T-helper 17 cell (primary cell): ENCODE measurements at places on chromosomes 3 and 15.

- peaks cover 16% of the 10 kb centered on the region for H3K27me3 ChIP-seq
- H3K27ac ChIP-seq = no peak overlapping the region
- H3K4me3 ChIP-seq = no peak overlapping the region
- peaks cover 2% of the 10 kb centered on the region for H3K36me3 ChIP-seq
- H3K4me1 ChIP-seq = peaks cover 5% of the 10 kb centered on the region
- DNase-seq = no peak
Measured at GRCh38 chr3:194067949-194068362, 68.0 kb upstream of the HES1 start.

GRCh38 chr3:30231277-30232141 lies 374.9 kb upstream of the TGFBR2 start:
- no peak overlapping the region for H3K4me3 ChIP-seq
- DNase-seq = no peak
- H3K27ac ChIP-seq = no peak overlapping the region
- no peaks in the 10 kb centered on the region for H3K36me3 ChIP-seq
- peaks cover 5% of the 10 kb centered on the region for H3K4me1 ChIP-seq

DNA sequence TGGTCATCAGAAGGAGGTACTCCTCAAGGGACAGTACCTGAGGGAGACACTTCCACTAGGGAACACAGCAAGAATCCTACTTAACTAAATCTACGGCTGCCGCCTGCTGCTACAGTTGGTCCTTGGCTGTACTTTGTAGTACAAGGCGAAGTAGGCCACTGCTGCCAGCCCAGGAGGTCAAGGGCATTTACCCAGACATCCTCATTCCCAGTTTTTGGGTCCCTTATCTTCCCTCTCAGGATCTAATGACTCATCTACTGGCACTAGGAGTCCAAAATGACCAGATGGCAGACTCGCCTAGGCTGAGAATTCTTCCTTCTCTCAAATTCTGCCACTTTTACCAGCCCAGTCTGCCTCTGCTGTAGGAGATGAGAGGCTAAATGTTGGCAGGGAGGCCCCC lies 27.1 kb upstream of the LAMP3 start:
- H3K36me3 ChIP-seq = peaks cover 8% of the 10 kb centered on the region
- H3K4me3 ChIP-seq = no peak overlapping the region
- no peak for DNase-seq
- peaks cover 10% of the 10 kb centered on the region for H3K4me1 ChIP-seq

DNA sequence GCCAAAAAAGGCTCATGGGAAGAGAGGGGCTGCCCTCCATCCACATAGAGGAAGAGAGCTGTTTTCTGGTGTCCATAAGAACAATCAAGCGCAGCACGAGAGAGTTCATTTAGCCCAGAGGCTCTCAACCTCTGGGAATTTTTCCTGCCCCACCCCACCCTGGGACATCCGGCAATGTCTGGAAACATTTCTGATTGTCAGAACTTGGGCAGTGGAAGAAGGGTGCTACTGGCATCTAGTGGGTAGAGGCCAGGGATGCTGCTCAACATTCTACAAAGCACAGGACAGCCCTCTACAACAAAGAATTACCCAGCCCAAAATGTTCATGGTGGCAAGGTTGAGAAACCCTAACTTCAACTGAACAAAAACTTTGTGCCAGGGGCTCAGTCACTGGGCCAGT lies 92.9 kb downstream of the RAB11A start:
- H3K4me1 ChIP-seq = peaks cover 3% of the 10 kb centered on the region
- no peak for DNase-seq
- H3K27ac ChIP-seq = no peak overlapping the region
- H3K27me3 ChIP-seq = peaks cover 48% of the 10 kb centered on the region

DNA sequence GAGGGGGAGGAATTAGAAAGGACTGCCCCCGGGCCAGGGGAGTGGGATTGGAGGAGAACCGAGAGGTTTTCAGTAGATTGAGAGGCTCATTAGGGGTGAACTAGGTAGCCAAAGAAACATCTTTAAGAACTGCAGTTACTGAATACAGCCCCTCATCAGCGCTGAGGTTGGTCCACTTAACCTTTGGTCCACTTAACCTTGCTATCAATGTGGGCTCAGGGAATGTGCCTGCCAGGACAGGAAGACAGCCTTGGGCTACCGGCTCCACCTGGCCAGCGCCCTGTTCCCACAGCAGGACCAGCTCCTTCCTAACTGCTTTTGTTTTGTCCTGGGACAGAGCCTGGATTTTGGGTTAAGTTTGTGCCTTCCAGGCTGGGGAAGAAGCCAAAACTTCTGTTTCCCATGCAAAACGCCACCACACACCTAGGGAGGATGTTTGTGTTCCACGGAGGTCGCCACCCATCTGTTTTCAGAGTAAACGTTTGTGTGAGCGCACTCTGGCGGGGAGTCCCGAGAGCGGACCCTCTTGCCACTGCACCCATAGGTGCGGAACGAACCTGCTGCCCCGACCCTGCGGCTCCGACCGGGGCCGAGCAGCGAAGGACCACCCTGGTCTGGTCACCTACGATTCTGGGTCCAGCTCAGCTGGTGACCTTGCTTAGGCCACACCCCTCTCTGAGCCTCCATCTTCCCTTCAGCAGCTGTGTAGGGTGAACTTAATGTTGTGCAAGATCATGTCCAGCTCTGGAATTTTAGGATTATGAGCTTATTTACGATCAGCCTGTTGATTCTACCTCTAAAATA lies 107.4 kb downstream of the VGLL4 start:
- H3K27me3 ChIP-seq = no peaks in the 10 kb centered on the region
- H3K27ac ChIP-seq = no peak overlapping the region
- H3K4me3 ChIP-seq = no peak overlapping the region
- DNase-seq = no peak
- H3K36me3 ChIP-seq = peaks cover 2% of the 10 kb centered on the region

GRCh38 chr15:71136159-71136783 lies 21.0 kb downstream of the THSD4 start:
- peaks cover 3% of the 10 kb centered on the region for H3K36me3 ChIP-seq
- peaks cover 44% of the 10 kb centered on the region for H3K27me3 ChIP-seq
- no peak overlapping the region for H3K4me3 ChIP-seq
- no peak overlapping the region for H3K27ac ChIP-seq

DNA sequence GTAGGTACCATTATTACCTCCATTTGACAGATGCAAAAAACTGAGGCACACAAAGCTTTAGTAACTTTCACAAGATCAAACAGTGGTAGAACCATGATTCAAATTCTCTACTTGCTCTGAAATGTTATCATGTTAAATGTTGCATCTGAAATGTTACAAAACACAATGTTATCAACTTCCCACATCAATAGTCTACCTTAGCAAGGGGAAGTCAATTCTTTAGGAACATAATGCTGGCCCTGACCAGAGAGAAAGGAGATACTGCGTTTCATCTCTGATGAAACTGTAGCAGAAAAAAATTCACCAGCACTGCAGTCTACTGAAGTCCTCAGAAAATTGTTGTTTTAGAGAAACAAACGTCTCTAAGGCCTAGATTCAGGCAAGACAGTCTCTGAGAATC lies 174.1 kb downstream of the SATB1 start:
- no peak overlapping the region for H3K4me3 ChIP-seq
- no peak overlapping the region for H3K27ac ChIP-seq
- DNase-seq = no peak
- H3K36me3 ChIP-seq = no peaks in the 10 kb centered on the region
- peaks cover 34% of the 10 kb centered on the region for H3K27me3 ChIP-seq
- H3K4me1 ChIP-seq = no peaks in the 10 kb centered on the region

DNA sequence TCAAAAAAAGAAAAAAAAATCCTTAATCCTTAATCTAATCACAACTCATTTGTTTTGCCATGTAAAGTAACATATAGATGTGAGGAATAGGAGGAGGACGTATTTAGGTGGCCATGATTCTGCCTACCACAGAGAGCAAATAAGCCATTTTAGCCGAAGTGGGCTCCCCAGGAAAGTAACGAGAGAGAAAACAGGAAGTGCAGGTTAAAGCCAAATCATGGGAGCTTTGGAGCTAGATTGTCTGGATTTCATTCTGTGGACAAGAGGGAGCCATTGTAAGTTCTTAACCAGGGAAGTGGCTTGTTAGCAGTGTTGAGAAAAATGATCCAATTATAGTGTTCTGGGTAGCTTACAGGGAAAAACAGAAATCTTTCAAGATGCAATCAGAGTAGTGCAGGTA lies 9.4 kb downstream of the TMOD2 start:
- DNase-seq = no peak
- peak overlapping the region; percentile 43 for H3K27ac ChIP-seq
- H3K27me3 ChIP-seq = no peaks in the 10 kb centered on the region
- H3K36me3 ChIP-seq = peaks cover 11% of the 10 kb centered on the region

DNA sequence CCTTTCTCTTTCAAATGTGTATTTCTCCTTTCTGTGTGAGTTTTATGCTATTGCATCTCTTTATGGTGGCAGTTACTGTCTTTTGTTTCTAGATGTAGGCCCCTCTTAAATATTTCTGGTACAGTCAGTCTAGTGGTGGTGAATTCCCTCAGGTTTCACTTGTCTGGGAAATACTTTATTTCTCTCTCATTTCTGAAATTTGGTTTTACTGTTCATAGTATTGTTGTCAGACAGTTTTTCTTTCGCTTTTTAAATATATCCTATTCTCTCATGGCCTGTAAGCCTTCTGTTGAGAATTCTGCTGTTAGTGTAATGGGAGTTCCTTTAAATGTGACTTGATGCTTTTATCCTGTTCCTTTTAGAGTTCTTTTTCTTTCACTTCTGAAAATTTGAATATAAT lies 874.0 kb downstream of the PLOD2 start:
- DNase-seq = no peak
- H3K4me1 ChIP-seq = no peaks in the 10 kb centered on the region

DNA sequence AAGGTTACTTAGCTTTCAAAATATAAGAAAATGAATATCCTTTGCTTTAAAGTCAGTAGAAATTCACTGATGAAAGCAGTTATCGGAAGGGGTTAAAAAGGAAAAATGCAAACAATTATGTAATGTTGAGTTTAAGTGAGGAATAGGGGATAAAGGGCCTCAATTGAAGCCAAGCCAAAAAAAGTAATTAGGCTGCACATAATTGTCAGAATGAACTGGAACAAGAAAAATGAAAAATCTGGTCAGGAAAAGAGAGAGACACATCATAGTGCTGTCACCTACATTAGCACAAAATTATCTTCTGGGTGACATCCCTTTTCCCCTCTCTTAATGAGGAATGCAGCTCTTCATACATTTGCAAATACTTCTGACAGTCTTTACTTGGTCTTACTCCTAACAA lies 48.8 kb upstream of the PIK3R4 start:
- no peak overlapping the region for H3K27ac ChIP-seq
- H3K27me3 ChIP-seq = peaks cover 37% of the 10 kb centered on the region
- no peaks in the 10 kb centered on the region for H3K36me3 ChIP-seq
- DNase-seq = no peak
- H3K4me1 ChIP-seq = no peaks in the 10 kb centered on the region

GRCh38 chr3:33456756-33457155 lies 16.6 kb upstream of the UBP1 start:
- no peaks in the 10 kb centered on the region for H3K27me3 ChIP-seq
- no peak overlapping the region for H3K4me3 ChIP-seq
- H3K36me3 ChIP-seq = no peaks in the 10 kb centered on the region
- DNase-seq = no peak
- no peak overlapping the region for H3K27ac ChIP-seq

DNA sequence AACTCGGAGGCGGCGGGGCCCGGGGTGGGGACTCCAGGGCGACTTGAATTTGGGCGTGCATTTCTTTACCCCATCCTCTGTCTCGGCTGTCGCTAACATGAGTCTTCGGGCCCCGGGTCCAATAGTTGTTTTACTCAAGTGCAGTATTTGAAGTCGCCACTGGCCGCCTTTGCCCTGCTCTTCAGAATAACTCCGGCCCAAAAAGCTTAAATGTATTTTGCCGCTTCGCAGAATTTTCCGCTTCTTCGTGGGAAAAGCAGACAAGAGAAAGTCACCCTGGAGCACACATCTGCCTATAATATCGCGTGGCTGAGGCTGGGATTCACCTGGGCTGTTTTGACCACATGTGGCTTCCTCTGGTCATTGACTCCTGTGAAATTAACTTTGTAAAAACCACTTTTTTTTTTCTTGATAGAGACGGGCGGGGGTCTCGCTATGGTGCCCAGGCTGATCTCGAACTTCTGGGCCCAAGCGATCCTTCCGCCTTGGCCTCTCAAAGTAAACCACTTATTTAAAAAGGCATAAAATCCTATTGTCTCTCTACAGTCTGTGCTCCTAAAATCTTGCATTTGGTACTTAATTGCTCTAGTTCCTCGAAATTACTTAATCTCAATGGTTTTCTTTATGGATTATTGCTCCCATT lies 676 bp downstream of the CNOT10 start:
- no peak for DNase-seq
- H3K27me3 ChIP-seq = no peaks in the 10 kb centered on the region
- peak overlapping the region; percentile 92 for H3K4me3 ChIP-seq
- peaks cover 29% of the 10 kb centered on the region for H3K4me1 ChIP-seq
- H3K27ac ChIP-seq = peak overlapping the region; percentile 89

DNA sequence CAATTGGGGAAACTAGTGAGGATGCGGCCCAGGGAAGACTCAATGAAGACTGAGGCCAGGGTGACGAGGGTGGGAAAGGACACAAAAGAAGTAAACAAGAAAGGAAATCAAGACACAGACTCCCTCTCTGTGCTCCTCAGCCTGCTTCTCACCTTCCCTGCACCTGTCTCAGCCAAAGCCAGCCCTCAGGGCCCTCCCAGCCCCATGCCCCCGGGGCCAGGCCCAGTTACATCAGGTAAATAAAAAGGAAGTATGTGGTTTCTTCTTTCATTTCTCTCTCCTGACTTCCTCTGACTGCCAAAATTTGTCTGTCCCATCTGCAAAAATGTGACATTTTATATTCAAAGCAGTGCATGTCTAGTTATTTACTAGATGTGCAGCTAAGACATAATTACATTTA lies 328.0 kb downstream of the UACA start:
- H3K27ac ChIP-seq = peak overlapping the region; percentile 59
- H3K4me3 ChIP-seq = peak overlapping the region; percentile 6
- H3K4me1 ChIP-seq = peaks cover 24% of the 10 kb centered on the region
- no peaks in the 10 kb centered on the region for H3K36me3 ChIP-seq

DNA sequence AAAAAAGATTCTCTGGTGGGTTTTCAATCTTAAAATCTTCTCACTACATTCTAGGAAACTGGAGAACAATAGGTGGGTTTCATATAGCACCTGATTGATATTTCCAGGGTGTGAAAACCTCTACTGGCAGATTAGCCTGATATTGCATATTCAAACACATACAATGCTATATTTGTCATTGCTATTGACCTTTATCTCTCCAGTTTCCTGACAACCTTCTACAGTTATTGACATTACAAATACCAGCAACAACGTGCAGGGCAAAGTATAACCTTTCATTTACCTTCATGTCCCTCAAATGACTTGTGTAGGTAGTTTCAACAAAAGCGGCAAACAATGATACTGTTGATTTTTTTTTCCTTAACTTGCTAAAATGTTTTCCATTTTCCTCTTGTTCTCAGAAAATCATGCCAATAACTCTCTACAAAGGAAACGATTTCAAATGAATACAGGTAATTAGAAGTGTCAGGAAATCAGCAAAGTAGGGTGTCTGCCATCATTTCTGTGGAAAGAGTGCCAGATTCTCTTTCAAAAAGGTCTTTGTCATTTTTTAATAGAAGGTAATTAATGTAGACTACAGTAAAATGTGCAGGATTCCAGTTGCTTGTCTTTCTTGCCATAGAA lies 72.6 kb upstream of the CDIN1 start:
- H3K27me3 ChIP-seq = peaks cover 31% of the 10 kb centered on the region
- no peak overlapping the region for H3K4me3 ChIP-seq
- no peak for DNase-seq
- no peak overlapping the region for H3K27ac ChIP-seq
- H3K36me3 ChIP-seq = no peaks in the 10 kb centered on the region
- H3K4me1 ChIP-seq = no peaks in the 10 kb centered on the region
